ENCODE measurements at places on chromosomes 2 and 18. TPM values are rescaled to one million over a fixed set of nuclear protein-coding genes. Genes with fewer than 3 reads are reported as not detected.

Gene CEP192
- 14.8 TPM for total RNA-seq

GRCh38 chr2:184472481-184472880, 125.8 kb upstream of the ZNF804A start:
- DNase-seq = no peak
- H3K4me1 ChIP-seq = no peaks in the 10 kb centered on the region
- H3K27me3 ChIP-seq = no peaks in the 10 kb centered on the region
- no peaks in the 10 kb centered on the region for H3K36me3 ChIP-seq
- H3K4me3 ChIP-seq = no peak overlapping the region
- H3K27ac ChIP-seq = no peak overlapping the region

- no peak overlapping the region for H3K27ac ChIP-seq
- no peaks in the 10 kb centered on the region for H3K27me3 ChIP-seq
- H3K4me3 ChIP-seq = no peak overlapping the region
- H3K36me3 ChIP-seq = peaks cover 13% of the 10 kb centered on the region
- H3K4me1 ChIP-seq = no peaks in the 10 kb centered on the region
- no peak for DNase-seq
Observed at GRCh38 chr2:101038455-101039255, 36.6 kb downstream of the RPL31 start.

GRCh38 chr2:70300771-70301343, 1.0 kb downstream of the FAM136A start:
- peak overlapping the region; percentile 88 for H3K27ac ChIP-seq
- peaks cover 18% of the 10 kb centered on the region for H3K36me3 ChIP-seq
- peak overlapping the region; percentile 86 for H3K4me3 ChIP-seq
- H3K27me3 ChIP-seq = no peaks in the 10 kb centered on the region
- peaks cover 12% of the 10 kb centered on the region for H3K4me1 ChIP-seq

- no peaks in the 10 kb centered on the region for H3K4me1 ChIP-seq
- peak overlapping the region; percentile 66 for H3K27ac ChIP-seq
- peak overlapping the region; percentile 76 for H3K4me3 ChIP-seq
- H3K27me3 ChIP-seq = no peaks in the 10 kb centered on the region
- no peak for DNase-seq
- no peaks in the 10 kb centered on the region for H3K36me3 ChIP-seq
Observed at GRCh38 chr18:50558948-50559751, 737 bp upstream of the MAPK4 start.
